ENCODE measurements at places on chromosomes 16 and 17.

DNA sequence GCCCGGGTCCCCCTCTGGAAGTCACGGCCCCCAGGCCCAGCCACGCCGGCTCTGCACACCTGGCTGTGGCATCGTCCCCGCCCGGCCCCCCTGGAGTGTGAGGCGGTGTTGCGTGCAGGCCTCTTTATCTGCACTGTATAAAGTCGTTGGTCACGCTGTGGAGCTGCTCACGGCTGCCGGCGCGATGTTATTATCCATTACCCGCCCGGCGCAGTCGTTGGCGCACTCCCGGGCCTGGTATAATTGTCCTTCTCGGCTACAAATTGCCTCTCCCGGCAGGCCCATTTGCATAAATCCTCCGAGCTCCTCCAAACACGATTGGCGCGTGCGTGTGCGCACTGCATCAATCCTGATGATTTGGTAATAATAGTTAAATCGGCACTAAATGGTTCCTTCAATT, 57.8 kb downstream of the BAHCC1 start:
- DNase-seq, result peak; percentile 65

DNA sequence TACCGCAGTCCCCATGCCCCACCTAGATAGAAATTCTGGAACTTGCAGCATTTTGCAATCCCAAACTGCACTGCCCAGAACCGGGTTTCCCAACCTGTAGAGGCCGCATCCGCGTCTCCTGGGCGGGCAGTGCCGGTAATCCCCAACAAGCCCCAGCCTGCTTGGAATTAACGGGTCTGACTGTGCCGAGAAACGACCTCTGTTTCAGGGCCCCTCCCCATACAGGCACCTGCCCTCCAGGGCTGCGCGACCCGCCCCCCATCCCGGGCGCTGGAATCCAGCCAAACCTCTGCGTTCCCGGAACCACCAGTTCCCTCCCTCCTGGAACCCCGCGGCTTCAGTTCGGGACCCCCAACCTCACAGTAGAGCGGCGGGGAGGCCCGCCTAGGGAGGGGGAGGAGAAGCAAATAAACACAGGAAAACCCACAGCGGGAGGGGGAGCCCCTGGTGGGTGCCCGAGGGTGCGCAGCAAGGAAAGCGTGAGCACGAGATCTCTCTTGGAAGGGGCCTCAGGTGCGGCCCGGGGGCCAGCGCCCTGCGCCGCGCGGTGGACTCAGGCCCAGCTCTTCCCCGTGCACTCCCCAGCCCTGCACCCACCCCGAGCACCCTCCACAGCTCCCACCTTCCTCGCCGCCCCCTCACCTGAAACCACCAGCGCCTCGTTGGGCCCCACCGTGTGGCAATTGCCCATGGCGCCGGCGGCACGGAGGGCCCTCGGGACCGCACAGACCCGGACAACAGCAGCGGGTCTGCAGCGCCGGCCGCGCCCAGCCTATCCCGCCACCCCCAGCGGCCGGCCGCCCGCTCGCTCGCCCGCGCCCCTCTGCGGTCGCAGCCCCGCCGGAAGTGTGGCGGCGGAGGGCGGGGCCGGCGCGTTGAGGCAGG, at the start of gene FLOT2:
FLOT2 (minus strand) TSS at position 850 of the 885 bp plus-strand sequence; CDS start at position 691, 159 bp downstream.
- peak; percentile 32 for DNase-seq

- DNase-seq, result no peak
Measured at GRCh38 chr17:13776027-13776551, 174.4 kb upstream of the HS3ST3A1 start.

GRCh38 chr17:3699951-3700350, 4.0 kb upstream of the P2RX5 start:
- no peak for DNase-seq

GRCh38 chr16:85010446-85010930, 847 bp downstream of the ZDHHC7 start:
- no peak for DNase-seq

DNA sequence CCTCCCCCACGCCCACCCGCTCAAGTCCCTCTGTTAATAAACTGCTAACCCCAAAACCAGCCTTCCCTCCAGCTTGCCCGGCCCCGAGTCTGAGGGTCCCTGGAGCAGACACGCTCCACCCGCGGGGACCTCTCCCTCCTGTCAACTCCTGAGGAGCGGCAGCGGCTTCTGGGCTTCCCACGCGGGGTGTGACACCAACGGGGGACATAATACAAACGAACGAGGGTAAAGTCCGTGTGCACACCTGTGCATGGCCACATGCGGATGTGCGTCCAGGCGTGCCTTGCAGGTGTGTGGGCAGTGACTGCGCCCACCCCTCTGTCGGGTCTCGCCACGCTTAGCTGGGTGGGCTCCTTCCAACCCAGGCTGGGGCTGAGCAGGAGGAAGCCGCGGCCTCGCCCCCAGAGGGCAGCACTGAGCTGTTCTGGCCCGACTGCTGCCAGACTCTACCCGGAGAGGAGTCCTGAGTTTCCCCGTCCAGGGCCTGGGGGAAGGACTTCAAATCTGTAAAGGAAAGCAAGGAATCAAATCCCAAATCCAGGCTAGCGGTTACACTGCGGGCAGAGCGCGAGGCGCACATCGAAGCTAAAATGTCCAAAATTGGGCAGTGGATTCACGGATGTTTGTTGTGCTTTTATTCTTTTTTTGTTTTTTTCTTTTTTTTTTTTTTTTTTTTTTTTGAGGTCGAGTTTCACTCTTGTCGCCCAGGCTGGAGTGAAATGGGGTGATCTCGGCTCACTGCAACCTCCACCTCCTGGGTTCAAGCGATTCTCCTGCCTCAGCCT, 24.2 kb upstream of the KRT17 start:
- peak; percentile 69 for DNase-seq

DNA sequence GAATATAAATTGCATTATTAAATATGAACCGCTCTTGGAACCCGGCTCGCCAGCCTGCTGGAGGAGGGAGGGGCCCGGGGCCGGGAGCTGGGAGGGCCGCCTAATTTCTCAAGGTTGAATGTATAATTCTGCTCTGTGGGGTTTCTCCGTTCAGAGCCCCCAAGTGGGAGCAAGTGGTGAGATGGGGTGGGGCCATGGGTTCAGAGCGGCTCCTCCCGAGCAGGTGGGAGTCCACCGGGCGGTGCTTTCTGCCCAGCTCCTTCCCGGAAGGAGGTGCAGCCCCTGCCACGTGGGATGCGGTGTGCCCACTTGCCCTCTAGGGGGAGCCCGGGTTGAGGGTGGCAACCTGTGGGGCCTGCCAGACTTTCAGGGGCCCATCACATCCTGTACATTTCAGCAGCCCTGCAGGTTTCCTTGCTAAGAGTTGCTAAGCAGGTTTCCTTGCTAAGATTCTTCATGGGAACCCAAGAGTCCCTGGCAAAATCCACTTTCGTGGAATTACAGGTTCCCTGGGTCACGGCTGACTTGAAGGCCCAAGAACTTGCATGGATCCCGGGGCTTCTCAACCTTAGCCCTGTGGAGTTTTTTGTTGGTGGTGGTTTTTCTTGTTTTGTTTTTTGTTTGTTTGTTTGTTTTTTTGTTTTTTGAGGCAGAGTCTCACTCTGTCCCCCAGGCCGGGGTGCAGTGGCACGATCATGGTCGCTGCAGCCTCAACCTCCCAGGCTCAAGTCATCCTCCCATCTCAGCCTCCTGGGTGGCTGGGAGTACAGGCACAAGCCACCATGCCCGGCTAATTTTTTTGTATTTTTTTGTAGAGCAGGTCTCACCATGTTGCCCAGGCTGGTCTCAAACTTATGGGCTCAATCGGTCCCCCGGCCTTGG, 196.7 kb upstream of the GSE1 start:
- no peak for DNase-seq

GRCh38 chr17:74916851-74917199, 6.2 kb downstream of the USH1G start:
- no peak for DNase-seq

DNA sequence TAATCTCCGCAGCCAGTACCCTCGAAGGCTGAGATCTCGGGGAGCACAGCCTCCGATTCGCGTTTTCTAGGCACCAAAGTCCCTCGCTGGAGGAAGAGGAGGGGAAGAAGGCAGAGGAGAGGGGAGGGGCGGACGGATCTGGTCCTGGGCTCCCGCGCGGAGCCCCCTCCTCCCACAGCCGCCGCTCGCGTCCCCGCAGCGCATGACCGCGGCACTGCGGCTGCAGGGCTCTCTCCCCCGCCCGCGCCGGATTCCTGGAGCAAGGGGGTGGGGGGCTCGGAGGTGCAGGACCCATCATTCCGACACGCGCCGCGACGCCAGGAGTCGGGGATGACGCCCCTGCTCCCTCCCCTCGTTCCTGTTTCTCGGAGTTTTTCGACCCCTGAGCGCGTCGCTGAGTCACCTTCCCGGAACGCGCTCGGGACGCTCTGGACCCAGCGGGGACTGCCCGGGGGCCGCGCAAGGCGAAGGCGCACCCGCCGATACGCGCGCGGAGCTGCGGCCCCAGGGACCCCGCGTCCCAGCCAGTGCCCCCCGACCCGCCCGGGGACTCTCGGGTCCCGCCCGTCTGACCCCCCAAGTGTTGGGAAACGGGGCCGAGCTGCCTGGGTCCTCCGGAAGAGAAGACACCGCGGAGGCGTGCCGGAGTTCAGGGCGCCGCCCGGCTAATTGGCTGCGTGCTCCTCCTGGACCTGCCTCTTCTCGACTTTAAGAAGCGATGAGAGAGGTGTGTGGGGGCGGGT, 1.4 kb upstream of the SPHK1 start:
- DNase-seq, result no peak

GRCh38 chr16:67552476-67552875, 9.8 kb upstream of the CTCF start:
- no peak for DNase-seq

- DNase-seq, result no peak
Measured at GRCh38 chr17:79965806-79966205, 69.9 kb downstream of the TBC1D16 start.

- no peak for DNase-seq
Measured at GRCh38 chr17:69245617-69246016, 17.0 kb upstream of the ABCA10 start.

DNA sequence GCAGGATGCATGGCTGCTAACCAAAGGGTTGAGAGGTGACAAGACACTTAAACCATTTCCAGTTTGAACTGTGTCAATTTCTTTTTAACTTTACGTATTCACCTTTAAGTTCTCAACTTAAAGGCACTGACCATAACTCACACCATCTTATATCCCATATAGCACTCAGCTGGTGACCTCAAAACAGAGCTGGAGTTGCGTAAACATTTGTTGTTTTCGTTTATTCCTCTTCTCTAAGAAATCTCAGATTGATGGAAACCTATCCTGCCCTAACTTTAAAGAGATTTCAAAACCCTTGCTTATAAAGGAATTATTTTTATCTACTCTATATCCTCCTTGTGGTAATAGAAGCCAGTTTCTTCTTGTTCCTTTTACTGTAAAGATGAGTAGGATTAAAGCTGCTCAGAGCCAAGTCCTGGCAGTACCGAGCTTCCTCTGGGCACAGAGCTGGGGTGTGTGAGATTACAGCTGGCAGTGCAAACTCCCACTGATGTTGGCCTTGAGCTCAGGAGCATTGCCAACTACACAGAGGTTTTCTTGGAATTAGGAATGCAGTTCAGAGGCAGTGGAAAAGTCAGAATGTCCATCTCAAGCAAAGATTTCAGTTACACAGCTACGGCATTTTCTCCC, 1.3 kb downstream of the KCTD2 start:
- no peak for DNase-seq

- no peak for DNase-seq
Measured at GRCh38 chr17:76191896-76192295, 48.4 kb downstream of the RNF157 start.

DNA sequence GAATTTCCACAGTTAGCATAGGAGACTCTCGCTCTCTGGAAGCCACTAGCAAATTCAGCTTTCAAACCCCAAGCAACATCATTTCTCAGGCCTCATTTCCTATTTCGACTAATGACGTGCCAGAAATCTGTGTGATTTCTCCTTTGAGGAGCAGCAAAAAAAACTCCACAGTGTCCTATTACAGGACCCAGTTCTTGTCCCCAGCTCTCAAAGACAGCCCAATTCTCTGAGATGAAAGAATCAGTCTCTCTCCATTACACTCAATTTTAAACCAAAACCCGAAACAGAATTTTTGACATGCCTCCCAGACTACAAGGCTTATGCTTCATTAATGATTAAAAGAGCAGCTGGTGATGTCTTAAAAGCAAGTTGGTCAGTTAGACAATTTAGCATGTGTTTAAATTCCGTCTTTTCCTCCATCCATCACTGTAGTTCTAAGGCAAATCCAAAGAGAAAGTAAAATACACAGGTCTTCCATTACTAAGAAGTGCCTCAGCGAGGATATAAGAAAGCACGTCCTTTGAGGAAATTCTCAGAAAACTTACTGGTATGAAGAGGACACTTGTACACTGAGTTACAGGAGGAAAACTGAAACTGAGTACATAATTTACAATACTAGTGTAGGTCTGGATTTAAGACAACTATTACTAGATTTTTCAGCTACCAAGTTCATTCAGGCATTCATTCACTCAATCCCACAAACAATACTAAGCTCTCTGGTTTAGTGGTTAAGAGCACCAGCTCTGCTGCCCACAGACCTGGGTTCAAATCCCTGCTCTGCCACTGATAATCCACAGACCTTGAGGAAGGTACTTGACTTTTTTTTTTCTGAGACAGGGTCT, 12.5 kb downstream of the TOM1L2 start:
- DNase-seq, result no peak

DNA sequence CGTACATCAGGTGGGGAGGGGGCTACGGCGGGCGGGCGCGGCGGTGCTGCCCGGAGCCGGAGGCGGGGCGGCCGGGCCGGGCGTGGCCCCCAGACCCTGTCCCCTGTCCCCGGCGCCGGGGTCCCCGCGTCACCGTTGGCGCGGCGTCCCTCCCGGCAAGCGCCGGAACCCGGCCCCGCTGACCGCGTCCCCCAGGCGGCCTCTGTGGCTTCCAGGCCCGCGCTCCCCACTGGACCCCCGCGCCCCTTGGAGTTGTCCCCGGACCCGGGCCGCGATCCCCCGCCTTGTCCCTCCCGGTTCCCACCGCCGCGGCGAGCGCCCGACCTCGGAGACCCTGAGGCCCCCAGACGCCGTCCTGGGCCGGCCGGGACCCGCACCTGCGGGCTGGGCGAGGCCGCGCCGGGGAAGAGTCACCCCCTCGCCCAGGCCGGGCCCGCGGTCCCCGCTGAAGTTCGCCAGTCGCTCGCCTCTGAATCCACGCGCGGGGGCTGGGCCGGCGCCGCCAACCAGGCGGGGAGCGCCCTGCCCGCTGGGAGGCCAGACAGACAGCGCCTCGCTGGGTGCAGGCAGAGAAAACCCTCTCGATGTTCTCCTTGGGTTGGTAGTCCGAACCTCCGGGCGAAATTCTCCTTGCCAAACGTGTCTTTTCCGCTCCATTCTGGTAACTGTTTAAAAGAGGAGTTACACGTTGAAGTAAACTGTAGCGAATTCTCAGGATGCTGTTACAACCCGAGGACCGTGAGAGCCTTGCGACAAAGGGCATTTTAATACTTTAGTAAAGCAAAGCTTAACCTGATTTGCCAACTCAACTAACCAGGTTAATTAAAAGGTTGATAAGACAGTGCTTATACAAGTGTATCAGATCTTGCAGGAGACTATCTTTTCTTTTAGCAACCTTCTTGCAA, 761 bp downstream of the GAN start:
- no peak for DNase-seq

Data from NCI-H1092 (cell line).